ENCODE measurements at places on chromosomes 6 and 20.

DNA sequence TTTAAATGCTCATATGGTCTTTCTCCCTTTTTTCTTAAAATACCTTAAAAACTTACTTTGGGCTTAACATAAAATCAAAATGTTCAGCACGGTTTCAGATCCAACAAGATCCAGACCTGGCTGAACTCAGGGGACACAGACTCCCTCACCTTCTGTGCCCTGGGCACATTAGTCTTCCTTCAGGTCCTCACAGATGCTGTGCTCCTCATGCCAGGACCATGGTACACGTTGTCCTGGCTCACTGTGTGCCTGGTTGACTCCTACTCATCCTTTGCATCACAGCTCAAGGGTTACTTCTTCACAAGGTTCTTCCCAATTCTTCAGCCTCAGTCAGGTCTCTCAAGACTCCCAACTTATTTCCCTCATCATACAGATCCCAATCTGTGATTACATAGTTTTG is 73.6 kb upstream of the TCF21 start:
- no peak for DNase-seq

DNA sequence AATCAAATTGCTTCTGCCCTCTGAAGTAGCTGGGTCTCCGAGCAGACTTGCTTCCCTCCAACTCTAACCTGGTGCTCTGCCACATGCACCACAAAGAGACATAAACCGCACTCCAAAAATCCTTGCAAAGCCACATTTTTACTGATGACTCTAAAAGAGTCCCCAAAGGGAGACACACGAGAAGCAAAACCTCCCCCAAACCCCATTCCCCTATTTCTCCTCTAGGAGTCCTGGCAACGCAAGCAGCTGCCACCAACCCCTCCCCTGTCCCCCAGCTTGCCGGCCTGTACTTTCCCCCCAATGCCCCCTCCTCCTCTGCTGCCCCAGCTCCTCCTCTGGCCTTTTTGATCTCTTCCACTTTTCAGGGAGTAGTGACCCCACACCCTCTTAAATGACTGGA is 180.1 kb upstream of the ARID1B start:
- DNase-seq = no peak

DNA sequence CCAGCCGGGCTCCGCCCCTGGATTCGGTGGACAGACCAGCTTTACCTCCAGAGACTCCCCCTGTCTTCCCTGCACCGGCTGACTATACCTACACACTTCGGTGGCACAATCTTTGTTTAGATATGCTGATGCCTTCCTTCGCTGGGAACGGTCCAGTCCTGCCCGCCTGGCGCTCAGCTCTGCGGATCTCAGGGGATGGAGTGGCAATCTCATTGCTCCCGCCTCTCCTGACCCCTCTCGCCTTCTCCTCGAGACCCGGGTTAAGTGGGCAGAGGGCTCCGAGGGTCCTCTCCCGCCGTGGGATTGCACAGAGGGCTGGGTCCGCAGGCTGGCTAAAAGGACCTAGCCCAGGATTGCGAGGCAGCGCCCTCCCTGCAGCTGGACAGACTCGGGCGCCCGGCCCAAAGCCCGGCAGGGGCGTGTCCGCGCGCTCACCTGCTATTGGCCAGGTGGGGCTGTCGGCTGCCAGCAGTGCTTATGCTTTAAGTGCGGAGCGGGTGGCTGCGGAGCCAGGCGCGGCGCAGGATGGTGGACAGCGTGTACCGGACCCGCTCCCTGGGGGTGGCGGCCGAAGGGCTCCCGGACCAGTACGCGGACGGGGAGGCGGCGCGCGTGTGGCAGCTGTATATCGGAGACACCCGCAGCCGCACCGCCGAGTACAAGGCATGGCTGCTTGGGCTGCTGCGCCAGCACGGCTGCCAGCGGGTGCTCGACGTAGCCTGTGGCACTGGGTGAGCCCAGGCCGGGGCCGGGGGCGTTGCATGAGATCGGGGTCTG is at the start of gene GNMT:
Gene GNMT, plus strand, starts transcription at position 512 of the 777 bp plus-strand sequence. Its CDS starts 14 bp downstream, at position 526.
- DNase-seq = peak; percentile 57

DNA sequence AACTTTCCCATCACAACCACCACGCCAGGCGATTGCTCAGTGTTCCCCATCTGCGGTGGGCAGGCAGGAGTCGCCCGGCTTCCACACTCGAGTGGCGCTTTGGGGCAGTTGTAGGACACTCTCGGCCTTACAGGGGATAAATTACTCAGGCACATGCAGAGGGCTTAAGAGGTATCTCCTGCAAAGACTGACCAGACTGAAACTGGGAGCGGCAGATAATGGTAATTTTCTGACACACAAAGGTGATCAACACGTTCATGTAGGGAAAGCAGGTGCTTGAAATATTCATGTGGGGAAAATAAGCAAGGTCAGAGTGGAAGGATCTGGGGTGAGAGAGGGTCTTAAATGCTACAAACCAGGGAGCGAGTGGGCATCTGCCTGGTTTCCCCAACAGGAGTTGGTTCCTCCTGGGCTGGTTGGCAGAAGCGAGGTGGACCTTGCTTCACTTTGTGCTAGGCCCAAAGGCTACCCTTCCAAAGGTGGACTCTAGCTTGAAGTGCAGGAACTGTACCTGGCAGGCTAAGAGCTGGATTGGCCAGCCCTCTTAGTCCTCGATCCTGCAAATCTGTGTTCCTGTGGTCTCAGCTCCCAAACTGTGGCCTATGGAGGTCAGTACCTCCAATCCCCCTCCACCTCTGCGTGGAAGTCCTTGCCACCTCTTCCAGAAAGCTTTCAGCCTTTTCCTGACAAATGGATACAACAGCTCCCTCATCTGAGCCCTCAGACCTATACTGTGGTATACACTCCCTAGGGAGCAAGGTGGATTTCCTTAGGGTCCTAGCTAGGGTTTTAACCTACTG is 16.7 kb downstream of the PLAGL2 start:
- no peak for DNase-seq

DNA sequence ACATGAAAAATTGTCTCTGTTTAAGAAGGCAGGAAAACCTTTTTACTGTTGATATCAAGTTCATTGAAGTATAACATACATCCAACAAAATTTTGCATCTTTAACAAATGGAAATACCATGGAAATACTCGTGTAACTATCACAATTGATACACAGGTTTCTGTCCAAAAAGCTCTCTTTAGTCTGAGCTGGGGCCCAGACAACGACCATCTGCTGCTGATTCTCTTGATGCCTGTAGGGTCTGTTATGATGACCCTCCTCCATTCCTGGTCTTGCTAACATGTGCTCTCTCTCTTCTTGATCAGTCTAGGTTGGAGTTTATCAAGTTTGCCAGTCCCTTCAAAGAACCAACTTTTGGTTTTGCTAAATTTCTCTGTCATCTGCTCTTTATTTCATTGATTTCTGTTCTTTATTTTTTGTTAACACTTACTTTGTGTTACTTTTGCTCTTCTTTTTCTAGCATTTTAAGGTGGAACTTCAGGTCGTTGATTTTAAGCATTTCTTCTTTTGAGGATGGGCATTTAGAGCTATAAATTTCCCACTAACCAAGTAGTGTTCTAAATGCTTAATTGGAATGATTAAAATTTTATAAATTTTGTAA is 116.8 kb downstream of the PSMB1 start:
- DNase-seq = no peak

DNA sequence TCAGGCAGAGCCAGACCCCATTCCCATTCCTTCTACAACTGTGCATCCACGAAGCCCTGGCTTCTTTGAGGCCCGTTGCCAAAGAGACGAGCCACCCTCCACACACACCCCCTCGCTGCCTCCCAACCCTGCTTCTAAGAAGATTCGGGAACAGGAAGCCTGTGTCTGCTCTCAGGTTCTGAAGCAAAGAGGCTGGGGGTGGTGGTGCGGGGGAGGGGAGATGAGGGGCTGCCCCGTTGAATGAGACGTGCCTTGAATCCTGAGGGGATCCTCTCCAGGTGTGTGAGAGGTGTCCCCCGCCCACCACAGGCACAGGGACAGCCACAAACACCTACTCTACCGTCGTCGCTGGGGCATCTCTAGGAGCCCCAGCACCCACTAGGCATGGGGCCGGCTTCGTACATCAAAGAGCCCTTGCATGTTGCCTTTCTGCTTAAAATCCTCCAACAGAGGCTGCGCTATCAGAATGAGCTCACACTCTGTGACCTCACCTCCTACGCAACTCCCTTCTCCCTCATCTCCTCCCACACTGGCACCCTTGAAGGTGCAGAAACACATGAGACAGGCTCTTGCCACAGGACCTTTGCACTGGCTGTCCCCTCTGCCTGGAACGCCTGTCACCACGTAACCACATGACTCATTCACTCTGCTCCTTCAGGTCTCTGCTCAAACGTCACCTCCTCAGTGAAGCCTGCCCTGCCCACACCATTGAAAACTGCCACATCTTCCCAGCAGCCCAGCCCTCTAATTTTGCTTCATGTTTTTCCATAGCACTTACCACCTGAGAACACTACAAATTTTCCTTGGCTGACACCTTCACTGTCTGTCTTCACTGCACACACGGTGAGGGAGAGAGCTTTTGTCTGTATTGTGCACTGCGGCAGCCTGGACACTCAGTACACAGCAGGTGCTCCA is 58.5 kb downstream of the PREX1 start:
- peak; percentile 96 for DNase-seq

- no peak for DNase-seq
Observed at GRCh38 chr6:154267508-154268106, 89.0 kb downstream of the IPCEF1 start.

GRCh38 chr20:37973059-37973910 is 60.0 kb downstream of the TTI1 start:
- DNase-seq = no peak

GRCh38 chr6:14795451-14795850 is 450.4 kb upstream of the JARID2 start:
- DNase-seq = no peak

- no peak for DNase-seq
Observed at GRCh38 chr20:34472246-34472925, 43.8 kb upstream of the DYNLRB1 start.

DNA sequence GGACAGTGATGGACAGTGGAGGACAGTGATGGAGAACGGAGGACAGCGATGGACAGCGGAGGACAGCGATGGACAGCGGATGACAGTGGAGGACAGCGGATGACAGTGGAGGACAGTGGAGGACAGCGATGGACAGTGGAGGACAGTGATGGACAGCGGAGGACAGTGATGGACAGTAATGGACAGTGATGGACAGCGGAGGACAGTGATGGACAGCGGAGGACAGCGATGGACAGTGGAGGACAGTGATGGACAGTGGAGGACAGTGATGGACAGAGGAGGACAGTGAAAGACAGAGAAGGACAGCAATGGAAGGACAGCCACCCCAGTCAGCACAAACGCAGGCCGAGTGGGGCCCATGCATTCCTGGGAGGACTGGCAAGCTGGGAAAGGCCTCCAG is 3.4 kb upstream of the NKAIN4 start:
- no peak for DNase-seq

- DNase-seq = peak; percentile 82
Observed at GRCh38 chr6:14754751-14755513, 490.9 kb upstream of the JARID2 start.

- DNase-seq = no peak
Observed at GRCh38 chr6:39515006-39515405, 192.5 kb upstream of the KCNK16 start.

DNA sequence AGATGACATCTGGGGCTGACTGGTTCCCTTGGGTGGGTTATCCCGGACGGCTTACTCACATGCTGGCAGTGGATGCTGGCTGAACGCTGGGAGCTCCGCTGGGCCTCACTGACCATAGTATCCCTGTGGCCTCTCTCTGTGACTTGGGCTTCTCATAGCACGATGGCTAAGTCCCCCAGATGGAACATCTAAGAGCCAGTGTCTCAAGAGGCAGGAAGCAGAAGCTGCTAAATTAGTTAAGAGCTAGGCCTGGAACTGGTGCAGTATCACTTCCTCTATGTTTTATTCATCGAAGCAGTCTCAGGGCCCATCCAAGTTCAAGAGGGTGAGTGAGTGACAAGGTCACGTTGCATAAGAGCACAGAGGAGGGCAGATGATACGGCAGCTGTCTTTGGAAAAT is 116.5 kb upstream of the LAMP5 start:
- DNase-seq = no peak

DNA sequence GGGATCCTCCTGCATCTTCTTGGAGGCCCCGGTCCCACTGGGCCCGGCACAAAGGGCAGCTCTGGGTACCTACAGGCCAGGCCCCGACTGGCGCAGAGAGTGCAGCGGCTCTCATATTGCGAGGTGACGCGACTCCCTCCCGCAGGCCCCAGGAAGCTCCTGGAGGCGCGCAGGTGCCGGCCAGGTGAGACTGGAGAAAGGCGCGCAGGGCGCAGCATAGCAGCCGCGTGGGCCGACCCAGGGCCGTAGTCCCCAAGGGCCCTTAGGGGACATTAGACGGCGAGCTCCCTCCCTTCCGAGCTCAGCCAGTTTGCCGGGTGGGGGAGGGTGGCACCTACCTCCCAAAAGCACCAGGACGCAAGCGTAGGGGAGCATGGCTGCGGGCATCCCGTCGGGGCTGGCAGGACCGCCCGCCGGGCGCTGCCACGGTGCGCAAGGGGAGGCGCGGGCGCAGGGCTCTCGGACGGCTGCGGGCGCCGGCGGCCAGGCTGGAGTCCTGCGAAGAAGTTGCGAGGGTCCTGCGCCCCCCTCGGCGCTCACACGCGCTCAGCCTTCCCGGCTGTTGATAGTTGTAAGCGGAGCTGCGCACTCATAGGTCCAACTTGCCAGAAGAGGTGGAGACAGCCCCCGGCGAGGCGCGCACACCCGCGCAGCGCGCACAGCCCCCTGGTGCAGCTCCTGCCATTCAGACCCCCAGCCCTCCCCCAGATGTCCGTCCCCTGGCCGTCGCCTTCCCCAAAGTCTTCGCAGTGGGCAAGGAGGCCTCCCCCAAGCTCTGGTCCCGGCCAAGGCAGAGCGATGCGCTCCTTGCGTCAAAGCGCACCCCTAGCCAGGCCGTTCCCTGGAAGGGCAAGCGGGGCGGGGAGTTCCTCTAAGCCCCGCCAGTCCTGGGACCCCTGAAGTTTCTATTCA is 622 bp downstream of the APCDD1L start:
- no peak for DNase-seq

- DNase-seq = no peak
Observed at GRCh38 chr6:136090929-136091328, 159.2 kb downstream of the MTFR2 start.

- no peak for DNase-seq
Observed at GRCh38 chr6:43922426-43923375, 152.7 kb downstream of the VEGFA start.

DNA sequence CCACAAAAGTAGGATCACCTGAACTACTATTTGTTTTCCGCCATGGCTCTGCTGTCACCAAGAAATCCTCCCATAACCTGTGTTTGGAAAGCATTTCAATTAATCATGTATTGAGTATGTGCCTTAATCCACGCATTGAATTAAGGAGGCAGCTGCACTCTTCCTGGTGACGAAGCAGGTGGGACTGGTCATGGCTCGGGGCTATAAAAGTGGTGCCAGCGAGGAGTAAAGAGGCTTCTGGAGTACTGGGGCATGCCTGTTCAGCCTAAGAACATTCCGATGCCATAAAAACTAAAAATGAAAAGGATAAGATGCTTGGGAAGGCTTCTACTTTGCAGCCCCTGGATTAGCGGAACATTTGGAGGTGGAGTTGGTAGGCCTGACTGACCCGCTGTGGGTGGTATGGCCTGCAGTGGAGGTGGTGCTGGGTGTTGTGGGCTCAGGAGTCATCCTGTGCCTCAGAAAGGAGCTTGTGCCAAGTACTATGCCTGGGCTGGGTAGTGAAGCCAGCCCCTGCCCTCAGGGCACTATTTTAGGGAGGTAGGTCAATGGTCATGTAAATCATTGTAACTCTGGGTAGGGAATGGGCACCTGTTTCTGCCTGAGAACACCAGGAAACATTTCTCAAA is 110.5 kb downstream of the B3GAT2 start:
- no peak for DNase-seq

Measured in activated CD4-positive, alpha-beta T cell treated with anti-CD3 and anti-CD28 coated beads for 36 hours (primary cell).